Stimulated activated CD8-positive, alpha-beta memory T cell treated with anti-CD3 and anti-CD28 coated beads, Interleukin-2, amount 100 ng/mL, for 1 hour (primary cell): ENCODE measurements at places on chromosomes 4 and X.

- no peak for DNase-seq
Measured at GRCh38 chrX:470686-471085, 84.0 kb upstream of the PPP2R3B start.

GRCh38 chrX:97907791-97908190 is 1024.1 kb downstream of the RPA4 start:
- DNase-seq: no peak

- no peak for DNase-seq
Measured at GRCh38 chr4:14659286-14659685, 343.0 kb upstream of the CPEB2 start.

DNA sequence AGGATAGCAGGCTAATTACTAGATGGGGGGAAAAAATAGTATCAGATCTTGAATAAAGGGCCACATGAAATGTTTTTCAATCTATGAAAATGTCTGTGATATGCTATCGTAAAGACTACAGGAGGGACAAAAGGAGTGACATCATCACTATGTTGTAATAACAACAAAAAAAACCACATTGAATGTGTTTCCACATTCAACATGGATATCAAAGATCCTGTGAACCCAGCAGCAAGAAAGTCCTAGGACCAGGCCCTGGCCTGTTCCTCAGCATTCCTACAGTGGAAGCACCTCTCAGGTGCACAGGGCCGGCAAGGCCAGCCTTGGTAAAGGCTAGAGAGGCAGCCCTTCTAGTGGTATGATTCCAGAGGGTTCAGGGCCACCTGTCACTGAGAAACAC is 118.3 kb downstream of the RELL1 start:
- DNase-seq: no peak

GRCh38 chr4:70739496-70740337 is 18.0 kb downstream of the RUFY3 start:
- DNase-seq: no peak

- DNase-seq: no peak
Measured at GRCh38 chr4:164614999-164615398, 138.9 kb upstream of the SMIM31 start.

DNA sequence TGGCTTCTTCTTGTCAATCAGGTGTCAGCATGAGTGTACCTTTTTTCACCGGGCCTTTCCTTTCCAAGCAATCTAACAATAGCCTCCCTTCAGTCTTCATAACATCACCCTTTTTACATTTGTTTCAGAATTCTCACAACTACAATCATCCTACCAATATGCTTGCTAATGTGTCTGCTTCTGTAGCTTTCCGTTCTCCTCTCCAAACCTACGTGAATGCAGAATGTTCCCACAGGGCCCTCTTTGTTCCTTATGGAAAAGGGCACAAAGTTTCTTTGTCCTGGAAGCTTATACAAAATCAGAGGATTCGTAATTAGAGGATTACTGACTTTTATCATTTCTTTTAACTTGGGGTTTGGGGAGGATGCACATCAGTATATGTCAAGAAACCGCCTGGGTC is 461.8 kb downstream of the CENPC start:
- DNase-seq: no peak

DNA sequence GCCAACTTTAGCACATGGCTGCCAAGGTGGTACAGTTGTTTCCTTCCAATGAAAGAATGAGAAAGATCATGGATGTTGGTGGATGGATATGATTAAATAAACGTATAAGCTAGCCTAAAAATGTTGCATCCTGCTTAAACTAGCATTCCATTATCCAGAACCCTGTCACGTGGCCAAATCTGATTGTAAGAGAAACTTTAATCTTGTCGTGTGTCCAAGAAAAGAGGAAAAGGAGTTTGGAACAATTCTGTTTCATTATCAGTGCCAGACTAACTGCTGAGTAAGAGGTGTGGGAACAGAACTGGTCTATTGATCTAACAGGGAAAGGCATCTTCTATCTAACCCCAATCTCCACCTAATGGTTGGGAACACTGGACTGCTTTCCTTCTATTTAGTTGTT is 325.2 kb upstream of the BMP3 start:
- no peak for DNase-seq

GRCh38 chr4:101347267-101347556 is at the start of gene PPP3CA:
Gene PPP3CA, minus strand, starts transcription at chr4:101347526.
- no peak for DNase-seq

GRCh38 chrX:46587158-46587557 is 13.6 kb downstream of the CHST7 start:
- no peak for DNase-seq

DNA sequence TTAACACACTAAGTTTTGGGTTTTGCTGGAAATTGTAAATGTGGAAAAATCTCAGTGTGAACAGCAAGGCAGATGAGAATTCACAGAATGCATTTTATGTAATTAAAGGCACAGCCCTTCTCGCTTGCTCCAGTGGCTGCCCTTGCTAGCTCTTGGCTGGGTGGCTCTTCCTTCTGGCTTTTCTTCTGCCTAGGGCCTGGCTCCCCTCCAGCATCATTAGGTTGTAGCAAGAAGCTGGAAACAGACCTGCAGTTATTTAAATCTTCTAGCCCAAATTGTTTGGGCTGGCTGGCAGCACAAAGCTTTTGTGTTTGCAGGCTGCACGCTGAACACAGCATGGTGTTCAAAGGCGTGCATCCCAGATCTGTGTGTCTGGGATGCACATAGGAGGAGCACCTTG is 56.5 kb downstream of the LIMCH1 start:
- no peak for DNase-seq

- DNase-seq: no peak
Measured at GRCh38 chrX:38108364-38108763, 102.0 kb downstream of the SYTL5 start.

- DNase-seq: no peak
Measured at GRCh38 chr4:73948990-73949706, 32.7 kb downstream of the PF4 start.

- no peak for DNase-seq
Measured at GRCh38 chr4:87370068-87370467, 20.9 kb downstream of the HSD17B11 start.
